ENCODE measurements at places on chromosomes 6 and 20. TPM values are rescaled to one million over a fixed set of nuclear protein-coding genes. Genes with fewer than 3 reads are reported as not detected.

The ABHD16B gene
- not detected for total RNA-seq

The DLK2 gene
- 1.3 TPM for total RNA-seq

The TBXT gene
- not detected for total RNA-seq

DNA sequence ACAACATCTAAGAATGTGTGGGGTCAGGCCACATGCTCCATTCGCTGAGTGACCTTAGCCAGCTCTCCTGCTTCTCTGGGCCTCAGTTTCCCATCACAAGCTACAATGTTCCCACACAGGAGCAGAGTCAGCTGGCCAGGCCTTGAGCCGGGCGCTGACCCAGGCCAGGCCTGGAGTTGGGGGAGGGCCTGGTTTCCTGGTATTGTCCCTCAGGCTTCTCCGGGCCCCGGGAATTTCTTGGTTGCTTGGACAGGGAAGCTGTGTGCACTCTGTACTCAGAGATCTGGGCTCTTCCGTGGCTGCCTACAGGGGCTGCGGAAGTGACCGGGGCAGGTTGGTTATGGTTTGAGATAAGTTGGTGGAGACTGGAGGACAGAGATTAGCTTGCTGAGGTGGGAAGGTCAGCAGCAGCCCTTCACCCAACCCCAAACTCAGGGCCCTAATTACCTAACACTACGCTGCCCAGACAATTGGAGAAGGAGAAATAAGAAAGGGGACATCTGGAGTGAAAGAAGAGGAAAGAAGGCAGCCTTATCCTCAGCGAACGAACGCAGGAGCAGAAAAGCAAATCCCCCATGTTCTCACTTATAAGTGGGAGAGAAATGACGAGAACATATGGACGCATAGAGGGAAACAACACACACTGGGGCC, 6.2 kb downstream of the TGM2 start:
- H3K27ac ChIP-seq: peak overlapping the region; percentile 96
- H3K4me3 ChIP-seq: no peak overlapping the region
- H3K4me1 ChIP-seq: peaks cover 94% of the 10 kb centered on the region
- peaks cover 74% of the 10 kb centered on the region for H3K36me3 ChIP-seq

DNA sequence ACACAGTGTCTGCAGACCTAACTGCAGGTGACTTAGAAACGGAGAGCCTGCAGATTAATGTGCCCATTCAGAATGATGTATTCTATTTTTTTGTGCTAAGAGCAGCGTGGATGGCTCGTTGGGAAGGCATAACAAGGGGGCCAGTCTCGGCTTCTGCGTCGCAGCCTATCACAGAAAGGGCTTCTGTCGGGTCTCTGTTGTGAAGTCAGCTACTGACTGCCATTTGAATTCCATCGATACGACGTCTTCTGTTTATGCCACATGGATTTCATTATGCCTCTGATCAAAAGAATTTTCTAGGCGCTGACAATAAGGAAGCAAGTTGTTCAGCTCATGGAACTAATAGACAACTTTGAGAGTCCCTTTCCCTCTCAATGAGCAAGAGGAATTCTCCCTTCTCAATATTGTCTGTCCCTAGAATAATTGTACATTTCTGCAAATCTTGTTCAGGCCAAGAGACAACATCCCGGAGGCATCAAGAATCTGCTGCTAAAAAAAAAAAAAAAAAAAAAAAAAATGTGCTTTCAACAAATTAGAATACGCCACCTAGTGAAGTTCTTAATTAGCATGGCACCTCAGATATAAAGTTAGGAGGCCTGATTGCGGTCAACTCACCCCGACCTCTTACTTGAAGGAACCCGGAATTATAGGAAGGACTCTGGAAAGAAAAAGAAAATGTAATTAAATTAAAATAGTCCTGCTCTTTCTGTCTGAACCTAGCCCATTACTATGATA, 223.9 kb downstream of the TSHZ2 start:
- H3K4me3 ChIP-seq: no peak overlapping the region
- no peaks in the 10 kb centered on the region for H3K27me3 ChIP-seq
- no peak for DNase-seq
- H3K36me3 ChIP-seq: no peaks in the 10 kb centered on the region
- H3K4me1 ChIP-seq: no peaks in the 10 kb centered on the region

DNA sequence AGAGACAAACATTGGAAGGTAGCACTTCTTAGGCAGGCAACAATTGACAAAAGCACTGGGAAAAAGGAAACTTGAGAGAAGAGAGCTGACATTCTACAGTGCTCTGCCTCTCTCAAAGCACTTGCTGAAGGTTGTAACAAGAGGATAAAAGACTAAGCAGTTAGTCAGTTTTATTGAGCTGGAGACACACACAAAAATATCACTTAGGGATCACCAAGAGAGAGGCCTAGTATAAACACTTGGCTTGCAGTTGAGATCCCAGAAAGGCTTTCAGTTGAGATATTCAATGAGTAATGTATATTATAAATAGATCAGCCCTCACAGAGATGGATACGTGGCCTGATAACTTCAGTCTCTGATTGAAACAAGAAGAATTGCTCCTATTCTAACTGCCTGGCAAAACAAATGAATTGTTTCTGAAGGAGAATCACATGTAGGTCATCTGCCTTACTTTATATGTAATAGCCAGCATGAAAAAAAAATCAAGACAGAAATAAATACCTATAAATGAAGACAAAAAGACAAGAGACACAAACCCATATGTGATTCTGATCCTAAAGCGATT, 747.2 kb upstream of the MAN1A1 start:
- no peak overlapping the region for H3K27ac ChIP-seq
- no peaks in the 10 kb centered on the region for H3K27me3 ChIP-seq
- H3K4me1 ChIP-seq: no peaks in the 10 kb centered on the region
- no peak for DNase-seq
- H3K4me3 ChIP-seq: no peak overlapping the region
